ENCODE measurements at places on chromosomes 11 and 22.

GRCh38 chr11:76419896-76420295, 24.9 kb upstream of the EMSY start:
- peak; percentile 38 for DNase-seq

- no peak for DNase-seq
Observed at GRCh38 chr11:104524254-104524653, 360.3 kb upstream of the PDGFD start.

- no peak for DNase-seq
Observed at GRCh38 chr11:123239191-123240150, 44.4 kb upstream of the CLMP start.

DNA sequence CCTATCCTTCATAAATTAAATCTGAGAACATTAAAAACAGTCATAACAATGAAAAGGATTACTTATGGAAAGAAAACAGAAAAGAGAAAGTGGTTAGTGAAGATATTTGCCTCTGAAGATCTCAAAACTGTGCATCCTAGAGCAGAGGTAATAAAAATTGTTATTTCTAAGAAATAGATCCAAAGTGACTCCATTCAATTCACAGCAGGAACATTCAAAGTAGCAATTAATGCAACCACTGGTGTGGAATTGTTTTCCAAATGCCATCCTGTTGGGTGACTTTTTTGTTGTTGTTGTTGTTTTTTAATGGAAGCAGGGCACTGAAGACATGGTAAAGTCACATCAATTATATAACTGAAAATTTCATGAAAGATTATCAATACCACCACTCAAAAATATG, 1139.5 kb upstream of the CCDC90B start:
- DNase-seq, result no peak

- DNase-seq, result no peak
Observed at GRCh38 chr22:45579806-45580725, 77.4 kb downstream of the FBLN1 start.

- DNase-seq, result no peak
Observed at GRCh38 chr22:28892175-28892731, 8.9 kb downstream of the ZNRF3 start.

DNA sequence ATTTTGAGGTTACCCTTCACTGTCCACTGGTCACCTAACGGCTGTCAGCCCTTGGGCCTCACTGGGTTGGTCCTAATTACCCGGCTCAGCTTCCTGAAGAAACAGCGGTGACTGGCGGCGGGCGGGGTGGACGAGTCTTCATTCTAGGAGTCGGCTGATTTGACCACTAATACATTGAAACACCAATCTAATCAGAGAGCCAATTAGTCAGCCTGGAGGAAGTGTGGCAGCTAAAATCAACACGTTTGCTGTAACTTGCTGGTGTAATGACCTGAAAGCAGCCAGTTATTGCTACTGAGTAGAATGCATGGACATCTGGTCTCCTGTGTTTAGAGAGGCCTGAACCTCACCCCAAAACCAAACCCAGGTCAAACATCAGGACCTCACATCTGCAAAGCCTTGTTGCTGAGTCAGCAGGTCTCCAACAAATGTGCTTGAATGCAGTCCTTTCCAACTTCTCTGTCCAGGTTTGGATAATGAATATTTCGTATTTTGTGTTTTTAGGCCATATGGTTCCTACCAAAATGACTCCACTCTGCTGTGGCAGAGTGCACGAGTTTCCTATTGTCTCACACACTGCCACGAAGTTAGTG, 496.4 kb downstream of the BRD1 start:
- DNase-seq, result no peak

DNA sequence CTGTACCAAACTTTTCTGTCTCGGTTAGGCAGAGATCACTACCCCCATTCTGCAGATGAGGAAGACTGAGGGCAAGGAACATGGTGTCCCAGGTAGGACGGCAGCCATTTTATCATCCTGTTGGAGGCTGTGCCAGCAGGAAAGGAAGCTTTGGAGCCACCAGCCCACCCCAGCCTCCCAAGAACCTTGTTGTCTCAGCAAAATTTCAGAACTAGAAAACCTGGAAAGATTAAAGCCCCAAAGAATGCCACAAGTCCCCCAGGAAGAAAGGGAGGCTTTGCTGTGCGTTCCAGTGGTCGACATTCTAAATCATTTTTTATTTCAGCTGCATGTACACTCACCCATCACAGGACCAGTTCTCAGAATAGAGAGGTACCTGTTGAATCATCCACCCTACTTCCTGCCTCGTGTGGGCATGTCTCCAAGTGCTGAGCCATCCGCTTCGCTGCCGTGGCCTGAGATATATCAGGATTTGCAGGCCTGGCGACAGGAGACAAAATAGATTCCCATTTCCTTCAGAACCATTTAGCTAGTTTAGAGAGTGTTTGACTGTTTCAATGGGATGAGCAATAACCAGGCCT, 13.0 kb upstream of the EIF3D start:
- peak; percentile 29 for DNase-seq

DNA sequence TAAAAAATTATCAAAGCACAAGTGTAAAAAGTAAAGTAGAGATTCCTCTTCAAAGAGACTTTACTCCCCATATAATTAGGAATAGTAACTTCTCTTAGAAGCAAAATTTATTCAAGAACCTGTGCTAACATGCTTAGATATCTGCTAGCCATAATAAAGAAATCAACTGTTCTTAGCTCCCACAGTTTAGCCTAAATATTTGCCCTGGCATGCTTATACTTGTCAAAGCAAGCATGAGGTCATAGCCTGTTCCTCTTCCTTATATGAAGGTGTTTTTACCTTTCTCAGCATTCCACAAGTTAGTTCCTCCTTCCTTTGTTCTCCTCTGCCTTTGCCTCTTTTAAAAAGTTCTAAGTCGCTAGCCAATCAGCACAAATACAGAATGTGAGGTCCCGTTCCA, 30.3 kb downstream of the RIC3 start:
- no peak for DNase-seq

- DNase-seq, result no peak
Observed at GRCh38 chr11:9923280-9923679, 259.4 kb downstream of the SWAP70 start.

DNA sequence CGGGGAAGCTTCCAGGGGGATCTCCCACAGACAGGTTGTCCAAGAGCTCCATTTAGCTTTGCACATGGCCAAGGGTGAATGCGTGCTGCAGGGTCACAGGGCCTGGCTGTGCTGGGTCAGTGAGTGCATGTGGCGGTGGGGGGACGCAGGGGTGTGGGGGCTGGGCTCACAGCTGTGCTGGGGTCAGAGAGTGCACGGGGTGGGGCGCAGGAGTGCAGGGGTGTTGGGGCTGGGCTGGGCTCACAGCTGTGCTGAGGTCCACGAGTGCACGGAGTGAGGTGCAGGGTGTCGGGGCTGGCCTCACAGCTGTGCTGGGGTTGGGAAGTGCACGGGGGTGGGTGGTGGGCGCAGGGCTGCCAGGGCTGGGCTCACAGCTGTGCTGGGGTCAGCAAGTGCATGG, 557.7 kb downstream of the BRD1 start:
- DNase-seq, result no peak

DNA sequence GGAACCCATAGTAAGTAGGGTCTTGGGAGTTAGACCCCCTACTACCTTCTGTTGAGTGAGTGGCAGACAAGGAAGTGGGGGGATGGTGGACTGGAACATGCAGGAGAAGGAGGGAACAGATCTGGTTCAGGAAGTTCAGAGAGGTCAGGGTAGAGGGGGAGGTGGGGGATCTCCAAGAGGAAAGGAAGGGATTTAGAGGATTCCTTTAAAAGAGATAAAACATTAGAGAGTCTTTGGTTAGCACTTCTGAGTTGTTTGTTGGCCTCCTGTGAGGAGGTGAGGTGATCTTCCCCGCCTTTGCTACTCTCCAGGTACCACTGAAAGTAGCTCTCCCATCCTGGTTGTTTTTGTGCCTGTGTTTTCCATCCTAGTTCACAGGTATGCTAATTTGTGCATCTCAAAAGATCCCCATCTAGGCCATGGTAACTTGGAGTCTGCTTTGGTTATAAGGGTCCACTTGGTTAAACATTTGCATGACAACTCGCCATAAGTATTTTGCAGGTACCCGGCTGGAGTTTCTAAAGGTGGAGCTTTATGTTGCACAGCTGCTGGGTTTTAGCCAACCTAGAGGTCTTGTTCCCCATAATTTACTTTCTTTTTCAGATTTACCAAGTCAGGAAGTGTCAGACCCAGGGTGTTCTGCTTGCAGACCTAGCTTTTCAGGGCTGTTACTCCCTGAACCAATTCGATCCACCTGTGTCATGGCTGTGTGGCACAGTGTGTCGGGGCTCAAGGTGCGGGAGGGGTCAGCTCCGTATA, 79.3 kb upstream of the SORL1 start:
- DNase-seq, result no peak

GRCh38 chr22:31302006-31302405, 9.7 kb upstream of the PIK3IP1 start:
- DNase-seq, result no peak

DNA sequence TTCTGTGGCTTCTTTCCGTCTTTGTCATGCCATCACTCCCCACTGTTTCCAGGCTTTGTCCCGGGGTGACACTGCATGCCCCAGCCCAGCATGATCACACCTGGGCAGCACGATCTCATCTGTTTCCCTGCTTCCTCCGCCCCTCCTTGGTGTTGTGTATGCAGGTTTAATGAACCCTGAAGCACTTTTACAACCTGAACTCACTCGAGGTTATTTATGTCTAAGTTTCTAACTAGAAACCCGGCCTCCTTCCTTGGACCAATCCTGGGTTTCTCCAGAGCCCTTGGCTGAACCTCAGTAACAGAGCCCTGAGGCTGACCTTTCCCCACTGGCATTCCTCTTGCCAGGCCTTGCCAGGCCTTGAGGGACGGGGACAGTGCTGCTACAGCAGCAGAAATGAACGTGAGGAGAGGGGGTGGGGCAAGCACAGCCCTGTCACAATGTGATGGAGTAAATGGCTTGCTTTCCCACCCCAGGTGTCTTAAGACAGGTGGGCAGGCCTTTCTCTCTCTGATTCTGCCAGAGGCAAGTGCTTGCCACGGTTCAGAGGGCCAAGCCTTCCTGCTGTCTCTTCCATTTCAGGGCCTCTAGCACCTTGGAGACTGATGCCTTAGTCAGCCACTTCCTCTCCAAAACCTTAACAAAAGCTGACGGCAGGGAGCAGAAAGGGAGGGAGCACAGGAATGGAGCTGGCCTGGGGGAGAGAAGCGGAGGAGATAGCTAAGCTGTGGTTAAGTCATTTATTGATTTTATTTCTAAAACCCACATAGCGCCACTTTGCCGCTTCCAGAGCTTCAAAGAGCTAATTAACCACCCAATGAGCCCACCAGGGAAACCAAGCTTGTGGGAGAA, 3.1 kb upstream of the PYGM start:
- DNase-seq, result no peak

DNA sequence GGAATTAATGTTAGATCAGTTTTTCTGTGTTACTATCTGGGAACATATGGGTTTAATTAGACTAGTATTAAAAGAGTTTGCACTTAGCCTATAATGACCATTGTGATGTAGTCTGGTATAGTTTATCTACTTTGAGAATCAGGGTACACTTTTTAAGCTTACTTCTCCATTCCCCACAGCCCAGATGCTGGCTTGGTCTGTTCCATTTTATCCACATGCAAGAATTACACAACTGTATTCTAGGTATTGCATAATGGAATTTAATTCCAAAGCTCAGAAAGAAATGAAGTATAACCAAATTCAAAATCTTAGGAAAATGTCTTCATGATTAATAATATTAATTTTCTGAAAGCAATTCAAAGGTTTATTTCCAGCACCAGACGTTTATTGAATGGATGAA, 122.2 kb upstream of the PDGFD start:
- DNase-seq, result no peak

GRCh38 chr11:95078526-95078925, 11.1 kb upstream of the ENDOD1 start:
- DNase-seq, result no peak

DNA sequence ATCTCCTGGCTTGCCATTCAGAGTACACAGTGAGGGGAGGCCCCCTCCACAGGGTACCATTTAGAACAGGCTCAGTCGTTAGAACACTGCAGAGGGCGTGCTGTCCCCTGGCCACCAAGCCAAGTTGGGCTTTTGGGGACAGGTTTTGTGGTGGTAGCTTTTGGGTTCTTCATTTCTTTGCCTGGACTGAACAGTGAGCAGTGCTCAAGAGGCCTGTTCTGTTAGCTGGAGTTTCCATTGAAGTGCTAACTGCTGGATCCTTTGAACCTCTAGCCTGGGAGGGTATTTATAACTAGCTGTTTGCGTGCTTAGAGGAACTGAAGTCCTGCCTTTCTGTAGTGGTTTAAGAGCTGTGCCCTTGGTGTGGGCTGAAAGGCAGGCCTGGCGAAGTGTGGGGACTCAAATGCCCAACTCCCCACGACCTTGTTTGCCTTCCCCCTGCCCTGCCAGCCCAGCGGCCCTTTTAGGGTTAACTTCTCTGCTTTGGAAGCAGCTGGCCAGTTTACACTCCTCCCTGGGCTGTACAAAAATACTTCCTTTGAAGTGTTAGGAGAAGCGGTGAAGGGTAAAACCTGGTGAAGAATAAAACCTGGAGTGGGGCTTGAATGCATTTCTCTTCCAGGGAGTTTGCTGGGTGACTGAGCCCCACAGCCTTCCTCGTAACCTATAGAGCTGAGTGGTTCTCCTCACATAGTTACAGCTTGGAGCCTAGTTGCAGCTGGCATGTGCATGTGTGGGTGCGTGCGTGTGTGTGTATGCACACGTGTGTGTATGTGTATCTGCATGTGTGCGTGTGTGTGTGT, 34.6 kb downstream of the ZNRF3 start:
- peak; percentile 91 for DNase-seq

GRCh38 chr11:85182441-85183387, 444.4 kb downstream of the DLG2 start:
- DNase-seq, result peak; percentile 62

GRCh38 chr11:74288161-74288560, 23.3 kb downstream of the P4HA3 start:
- DNase-seq, result no peak

DNA sequence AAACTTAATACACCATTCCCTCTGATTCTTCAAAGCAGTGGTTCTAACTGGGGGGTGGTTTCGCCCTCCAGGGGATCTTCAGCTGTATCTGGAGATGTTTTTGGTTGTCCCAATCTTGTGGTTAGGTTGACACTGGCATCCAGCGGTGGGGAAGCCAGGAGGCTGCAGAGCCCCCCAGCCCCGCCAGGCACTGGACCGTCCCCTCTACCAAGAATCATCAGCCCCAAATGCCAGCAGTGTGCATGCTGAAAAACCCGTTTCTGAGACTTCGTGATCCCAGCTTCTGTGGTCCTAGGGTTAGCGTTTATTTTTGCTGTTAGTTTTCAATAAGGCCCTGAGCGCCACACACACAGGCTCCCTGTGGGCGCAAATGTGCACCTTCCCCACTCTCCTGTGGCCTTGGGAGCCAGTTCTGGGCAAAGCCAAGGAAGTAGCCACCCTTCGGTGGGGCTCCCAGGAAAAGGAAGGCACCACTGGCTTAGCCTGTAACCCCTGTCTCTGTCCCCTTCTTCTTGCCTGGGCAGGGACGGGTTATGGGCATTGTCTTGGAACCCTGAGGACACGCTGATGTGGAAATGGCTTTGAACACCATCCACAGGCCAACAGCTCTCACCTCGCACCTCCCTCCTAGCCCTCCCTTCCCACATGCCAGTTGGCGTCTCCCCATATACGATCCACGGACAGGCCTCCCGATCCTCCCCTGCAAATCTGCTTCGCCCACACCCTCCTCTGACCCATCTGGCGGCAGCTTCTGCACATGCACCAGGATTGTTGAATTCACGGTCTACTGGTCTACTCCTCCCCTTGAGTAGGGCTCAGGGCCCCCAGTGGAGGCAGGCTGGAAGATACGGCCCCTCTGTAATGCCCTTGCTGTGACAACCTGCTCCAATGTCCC, 71.4 kb upstream of the CCND1 start:
- no peak for DNase-seq

GRCh38 chr11:71300187-71300586, 47.8 kb upstream of the SHANK2 start:
- DNase-seq, result no peak
